NCI-H1417 treated with DMSO at 0.1 percent for 48 hours (cell line): ENCODE measurements at places on chromosomes 2 and 18.

GRCh38 chr2:151033271-151034248 lies 228.1 kb downstream of the RBM43 start:
- no peak for DNase-seq

GRCh38 chr18:33835419-33835818 lies 257.4 kb downstream of the ASXL3 start:
- no peak for DNase-seq

DNA sequence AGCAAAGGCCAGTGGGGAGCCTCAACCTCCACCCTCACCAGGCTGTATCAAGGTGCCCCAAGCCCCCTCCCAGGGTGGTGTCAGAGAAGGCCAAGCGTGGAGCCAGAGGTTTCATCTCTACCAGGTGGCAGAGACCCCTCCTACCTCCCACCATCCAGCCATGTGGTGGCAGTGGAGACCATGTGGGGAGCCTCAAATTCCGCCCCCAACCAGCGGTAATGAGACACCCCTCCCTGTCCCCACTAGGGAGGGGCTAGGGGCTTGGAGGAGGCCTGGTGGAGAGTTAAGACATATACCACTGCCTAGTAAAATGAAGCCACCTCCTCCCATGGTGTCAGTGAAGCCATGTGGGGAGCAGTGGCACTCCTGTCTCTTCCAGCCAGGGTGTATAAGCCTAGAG lies 24.4 kb upstream of the YPEL5 start:
- no peak for DNase-seq

GRCh38 chr18:47795434-47795814 lies 135.0 kb downstream of the SMAD2 start:
- DNase-seq: no peak

DNA sequence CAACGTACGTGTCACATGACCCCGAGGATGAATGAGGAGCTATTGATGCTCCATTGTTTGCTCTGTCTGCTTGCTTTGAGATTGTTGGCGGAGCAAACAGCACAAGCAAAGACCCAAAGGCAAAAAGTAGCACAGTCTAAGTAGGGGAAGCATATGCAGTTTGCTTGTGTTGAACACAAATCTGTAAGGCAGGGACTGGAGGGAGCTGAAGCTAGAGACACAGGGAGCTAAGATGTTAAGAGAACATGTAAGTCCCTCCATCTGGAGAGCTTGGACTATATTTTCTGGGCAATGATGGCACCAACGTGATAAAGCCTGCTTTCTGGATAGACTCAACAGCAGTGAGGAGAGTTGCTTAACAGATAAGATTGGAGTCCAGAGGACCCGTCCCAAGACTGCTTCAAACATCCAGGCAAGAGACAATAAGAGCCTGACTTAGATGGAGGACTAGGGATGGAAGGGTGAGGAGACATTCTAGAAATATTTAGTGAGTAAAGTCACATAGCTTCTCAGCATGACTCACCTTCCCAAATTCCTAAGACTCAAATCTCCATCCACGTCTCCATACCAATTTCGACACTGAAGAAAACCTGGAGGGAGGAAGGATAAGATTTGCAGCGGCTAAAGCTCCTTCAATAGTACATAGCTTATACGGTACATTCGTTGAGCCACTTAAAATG lies 88.1 kb upstream of the KLF7 start:
- DNase-seq: no peak

GRCh38 chr2:135960656-135961551 lies 24.5 kb downstream of the DARS1 start:
- no peak for DNase-seq

DNA sequence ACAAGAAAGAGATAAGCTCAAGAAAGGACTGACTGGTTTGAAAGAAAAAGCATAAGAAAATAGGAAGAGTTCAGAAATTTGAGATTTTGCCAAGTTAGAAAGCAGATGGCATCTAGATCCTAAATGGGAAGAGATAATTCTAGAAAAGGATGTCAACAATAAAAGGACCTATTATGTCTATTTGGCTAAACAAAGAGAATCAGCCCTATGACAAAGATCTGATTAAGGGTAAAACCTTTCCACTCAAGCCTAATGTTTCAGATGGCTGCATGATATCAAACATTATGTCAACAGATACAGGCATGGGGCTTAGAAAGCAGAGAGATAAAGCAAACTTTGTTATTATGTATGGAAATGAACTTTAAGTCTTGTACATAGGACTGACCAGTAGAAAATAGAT lies 465.0 kb upstream of the TRIB2 start:
- no peak for DNase-seq

- DNase-seq: no peak
These were observed 58.7 kb downstream of the TMEM18 start for GRCh38 chr2:618422-618990.

GRCh38 chr2:109164739-109165221 lies 35.8 kb downstream of the SH3RF3 start:
- no peak for DNase-seq
